ENCODE measurements at places on chromosomes 1 and 21.

DNA sequence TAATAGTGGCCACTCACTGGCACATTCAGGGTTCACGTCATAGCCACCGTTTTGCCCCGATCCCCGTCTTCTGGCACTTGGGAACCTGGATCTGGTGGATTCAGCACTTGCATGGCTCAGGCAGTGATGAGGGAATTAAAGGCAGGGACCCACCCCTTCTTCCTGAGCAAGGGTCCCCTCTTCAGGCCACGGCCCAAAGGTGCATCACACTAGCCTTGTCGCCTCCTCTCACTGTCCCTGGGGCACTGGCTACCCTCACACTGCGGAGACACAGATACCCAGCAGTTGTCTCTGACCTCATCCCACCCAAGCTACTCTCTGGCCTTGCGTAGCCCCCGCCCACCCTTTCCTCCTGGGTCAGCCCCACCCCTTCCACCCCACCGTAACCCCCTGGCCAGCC is 19.9 kb upstream of the LDLRAP1 start:
- DNase-seq, result no peak

DNA sequence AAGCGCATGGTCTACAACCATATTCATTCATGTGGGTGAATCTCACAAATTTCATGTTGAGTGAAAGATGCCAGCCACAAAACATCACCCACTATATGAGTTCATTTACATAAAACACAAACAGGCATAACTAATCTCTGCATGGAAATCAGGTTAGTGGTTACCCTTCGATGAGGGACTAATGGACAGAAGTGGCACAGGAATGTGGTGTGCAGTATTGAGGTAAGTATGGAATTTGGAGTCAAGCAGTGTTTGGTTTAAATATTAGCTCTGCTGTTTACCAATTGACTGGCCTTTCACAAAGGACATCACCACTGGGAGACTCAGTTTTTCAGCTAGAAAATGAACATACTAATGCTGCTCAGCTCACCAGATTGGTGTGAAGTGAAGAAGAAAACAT is 24.2 kb downstream of the CCDC185 start:
- no peak for DNase-seq

- DNase-seq, result no peak
These were observed 578.6 kb downstream of the MATN1 start for GRCh38 chr1:30144831-30145230.

DNA sequence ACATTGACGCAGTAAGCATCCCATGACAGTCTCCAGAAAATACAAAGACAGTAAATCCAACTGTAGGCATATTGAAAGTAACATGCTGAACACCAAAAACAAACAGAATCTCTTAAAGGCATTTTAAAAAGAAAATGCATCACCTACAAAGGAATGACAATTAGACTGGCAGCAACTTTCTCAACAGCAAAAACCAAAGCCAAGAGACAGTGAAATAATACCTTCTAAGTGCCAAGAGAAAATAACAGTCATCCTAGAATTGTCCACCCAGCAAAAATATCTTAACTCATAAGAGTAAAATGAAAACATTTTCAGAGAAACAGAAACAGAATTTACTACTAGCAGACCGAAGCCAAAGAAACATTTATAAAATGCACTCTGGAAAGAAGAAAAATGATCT is 20.0 kb downstream of the CCDC185 start:
- no peak for DNase-seq

DNA sequence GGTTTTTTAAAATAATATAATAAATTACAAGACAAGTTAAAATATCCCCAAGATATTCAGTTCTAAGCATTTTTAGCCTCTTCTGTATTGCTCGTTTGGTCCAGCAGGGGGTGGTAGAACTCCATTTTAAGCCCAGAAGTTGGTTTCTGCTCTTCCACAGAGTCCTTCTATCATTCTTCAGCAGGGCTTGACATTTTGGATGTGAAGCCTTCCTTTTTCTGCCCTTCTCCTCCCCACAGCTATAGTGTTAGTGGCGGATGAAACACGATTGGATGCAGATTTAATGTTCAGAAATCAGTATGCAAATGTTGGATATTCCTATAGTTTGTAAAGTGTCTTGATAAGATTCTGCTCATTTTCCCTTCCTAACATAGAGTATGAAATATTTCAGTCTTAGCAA is 1.4 kb downstream of the NCAM2 start:
- DNase-seq, result peak; percentile 30

DNA sequence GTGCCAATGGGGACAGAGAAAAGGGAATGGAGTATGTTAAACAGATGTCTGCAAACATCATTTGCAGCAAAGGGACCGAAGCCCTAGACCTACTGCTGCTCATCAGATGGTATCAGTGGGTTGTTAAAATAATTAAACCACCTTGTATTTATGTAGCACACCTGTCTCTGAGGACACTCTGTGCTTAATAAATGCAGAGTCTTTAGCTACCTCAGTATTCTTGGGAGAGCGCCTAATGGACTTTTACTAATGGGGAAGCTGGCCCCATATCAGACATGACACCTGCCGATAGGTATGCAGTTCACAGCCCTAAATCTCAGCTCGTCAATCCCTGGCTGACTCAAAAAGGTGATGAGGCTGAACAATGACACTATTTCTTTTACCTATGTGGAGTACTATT is 54.4 kb downstream of the SYT6 start:
- no peak for DNase-seq

GRCh38 chr1:40796939-40797667 is 13.5 kb downstream of the KCNQ4 start:
- no peak for DNase-seq

DNA sequence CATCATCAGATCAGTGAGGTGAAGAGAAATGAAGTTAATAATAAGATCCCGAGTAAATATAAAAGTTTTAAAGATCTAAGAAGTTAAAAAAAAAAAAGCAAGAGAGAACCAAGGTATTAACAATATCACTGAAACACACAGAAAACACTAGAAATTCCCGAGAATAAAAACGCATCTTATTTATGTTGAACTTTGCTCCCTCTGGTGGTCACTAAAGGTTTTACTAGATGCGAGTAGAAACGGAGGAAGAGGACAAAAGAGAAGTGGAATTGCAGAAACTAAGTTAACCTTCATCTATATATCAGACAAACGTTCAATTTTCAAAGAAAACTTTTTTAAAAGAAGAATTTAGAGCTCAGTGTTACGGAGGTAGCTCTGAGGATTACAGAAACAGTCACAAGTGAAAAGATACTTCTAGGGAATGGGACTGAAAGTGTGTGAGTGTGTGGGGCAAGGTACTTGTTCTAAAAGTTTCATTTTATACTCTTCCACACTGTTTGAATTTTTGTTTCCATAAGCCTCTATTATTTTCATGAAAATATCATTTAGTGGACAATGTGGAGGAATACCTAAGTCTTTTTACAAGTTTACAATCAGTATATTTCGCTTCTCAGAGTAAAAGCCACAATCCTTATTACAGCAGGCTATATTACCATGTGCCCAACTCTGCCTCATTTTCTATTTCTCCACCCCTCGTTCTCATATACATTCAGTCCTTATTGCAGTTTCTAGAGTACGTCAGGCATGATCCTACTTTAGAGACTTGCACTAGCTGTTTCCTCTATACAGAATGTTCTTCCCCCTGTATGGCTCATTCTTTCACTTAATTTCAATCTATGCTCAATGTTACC is 19.7 kb downstream of the ACBD6 start:
- no peak for DNase-seq

DNA sequence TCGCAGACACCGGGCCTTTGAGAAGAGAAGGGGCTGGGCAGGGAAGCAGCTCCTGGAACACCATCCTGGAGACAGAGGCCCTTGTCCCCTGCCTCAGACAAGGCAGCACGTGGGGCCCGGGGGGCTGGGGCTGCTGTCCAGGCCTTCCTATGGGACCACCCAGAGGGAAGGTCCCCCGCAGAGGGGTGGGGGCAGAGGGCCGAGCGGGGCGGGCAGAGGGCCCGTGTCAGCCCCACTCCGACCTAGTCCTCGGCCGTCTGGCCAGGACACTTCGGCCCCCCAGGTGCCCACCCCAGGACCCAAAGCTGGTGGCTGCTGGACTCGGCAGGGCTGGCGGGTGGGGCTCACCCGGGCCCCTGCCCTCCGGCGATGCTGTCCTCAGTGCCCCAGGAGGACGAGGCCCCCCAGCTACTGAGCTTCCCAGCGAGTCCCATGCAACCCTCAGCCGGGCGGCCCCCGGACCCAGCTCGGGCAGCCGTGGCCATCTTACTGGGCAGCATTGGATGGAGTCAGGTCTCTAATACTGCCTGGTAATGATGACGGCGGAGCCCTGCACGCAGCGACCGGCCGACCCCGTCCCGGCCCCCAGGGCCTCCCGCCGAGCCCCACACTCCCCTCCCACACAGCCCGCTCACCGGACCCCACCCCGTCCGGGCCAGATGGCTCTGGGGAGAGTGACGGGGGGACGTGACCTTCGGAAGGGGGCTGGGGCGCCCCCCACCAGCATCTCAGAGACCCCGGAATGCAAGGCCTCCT is 6.9 kb upstream of the TTLL10 start:
- DNase-seq, result no peak

DNA sequence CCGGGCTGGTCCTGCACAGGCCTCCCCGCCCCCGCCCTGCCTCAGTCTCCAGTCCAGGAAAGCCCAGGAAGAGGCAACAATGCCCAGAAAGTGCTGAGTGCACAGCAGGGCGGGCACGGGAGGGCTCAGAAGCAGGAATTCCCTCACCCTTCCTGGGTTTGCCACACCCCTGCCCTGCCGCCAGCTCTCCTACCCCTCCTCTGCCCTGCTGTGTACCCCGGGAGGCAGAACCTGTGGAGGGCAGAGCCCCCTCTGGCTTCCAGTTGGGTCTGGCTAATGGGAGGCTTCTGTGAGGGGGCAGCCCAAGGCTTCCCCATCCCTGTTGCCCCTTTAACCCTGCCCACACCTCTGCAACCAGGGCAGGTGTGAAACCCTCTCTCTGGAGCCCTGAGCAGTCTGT is 47.5 kb upstream of the CSF3R start:
- no peak for DNase-seq

- no peak for DNase-seq
These were observed 57.6 kb upstream of the APOBEC4 start for GRCh38 chr1:183710734-183711133.

DNA sequence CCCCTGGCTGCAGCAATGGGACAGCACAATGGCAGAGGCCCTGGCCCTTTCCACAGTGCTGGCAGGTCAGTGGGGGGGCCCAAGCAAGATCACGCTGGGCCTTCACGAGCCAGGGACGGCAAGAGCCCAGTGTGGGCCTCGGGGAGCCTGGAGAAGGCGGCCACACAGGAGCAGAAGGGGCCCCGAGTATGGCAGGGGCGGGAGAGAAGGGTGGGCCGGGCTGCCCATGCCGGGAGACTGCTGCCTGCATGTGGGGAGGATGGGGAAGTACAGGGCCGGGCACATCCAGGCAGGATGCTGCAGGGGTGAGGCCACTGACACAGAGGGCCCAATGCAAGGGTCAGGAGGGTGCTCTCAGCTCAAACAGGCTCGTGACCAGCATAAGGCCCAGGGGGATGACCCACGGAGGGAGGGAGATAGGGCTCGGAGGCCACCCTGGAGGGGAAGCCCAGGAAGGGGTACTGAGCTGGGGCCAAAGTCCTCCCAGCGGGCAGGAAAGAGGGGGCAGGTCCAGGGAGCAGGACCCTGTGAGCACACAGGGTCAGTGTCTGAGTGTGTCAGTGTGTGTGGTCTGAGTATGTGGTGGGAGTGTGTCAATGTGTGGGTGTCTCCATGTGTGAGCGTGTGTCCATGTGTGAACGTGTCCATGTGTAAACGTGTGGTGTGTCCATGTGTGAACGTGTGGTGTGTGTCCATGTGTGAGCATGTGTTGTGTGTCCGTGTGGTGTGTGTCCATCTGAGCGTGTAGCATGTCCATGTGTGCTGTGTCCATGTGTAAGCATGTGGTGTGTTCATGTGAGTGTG is 13.1 kb downstream of the SLC19A1 start:
- no peak for DNase-seq

DNA sequence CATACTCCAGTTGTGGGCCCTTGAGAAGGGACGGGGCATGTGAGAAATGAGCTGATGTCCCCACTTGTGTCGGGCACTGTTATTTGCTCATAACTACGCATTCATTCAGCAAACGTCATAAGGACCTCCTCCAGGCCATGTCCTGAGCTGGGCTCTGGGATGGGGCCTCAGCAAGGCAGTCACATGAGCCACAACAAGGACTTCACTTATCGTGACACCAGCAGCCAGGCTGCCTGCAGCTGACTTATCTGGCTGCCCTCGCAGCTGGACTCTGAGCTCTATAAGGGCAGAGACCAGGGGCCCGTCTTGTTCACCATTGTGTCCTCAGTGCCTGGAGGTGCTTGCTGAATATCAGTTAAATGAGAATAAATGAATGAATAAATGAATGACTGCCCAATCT is 37.5 kb upstream of the GRIK3 start:
- DNase-seq, result no peak

- DNase-seq, result no peak
These were observed 103.4 kb downstream of the CLEC20A start for GRCh38 chr1:178393370-178393769.

- no peak for DNase-seq
These were observed 15.2 kb downstream of the EPHX1 start for GRCh38 chr1:225825078-225825477.

GRCh38 chr1:13763991-13764390 is 64.0 kb downstream of the PRDM2 start:
- DNase-seq, result no peak

DNA sequence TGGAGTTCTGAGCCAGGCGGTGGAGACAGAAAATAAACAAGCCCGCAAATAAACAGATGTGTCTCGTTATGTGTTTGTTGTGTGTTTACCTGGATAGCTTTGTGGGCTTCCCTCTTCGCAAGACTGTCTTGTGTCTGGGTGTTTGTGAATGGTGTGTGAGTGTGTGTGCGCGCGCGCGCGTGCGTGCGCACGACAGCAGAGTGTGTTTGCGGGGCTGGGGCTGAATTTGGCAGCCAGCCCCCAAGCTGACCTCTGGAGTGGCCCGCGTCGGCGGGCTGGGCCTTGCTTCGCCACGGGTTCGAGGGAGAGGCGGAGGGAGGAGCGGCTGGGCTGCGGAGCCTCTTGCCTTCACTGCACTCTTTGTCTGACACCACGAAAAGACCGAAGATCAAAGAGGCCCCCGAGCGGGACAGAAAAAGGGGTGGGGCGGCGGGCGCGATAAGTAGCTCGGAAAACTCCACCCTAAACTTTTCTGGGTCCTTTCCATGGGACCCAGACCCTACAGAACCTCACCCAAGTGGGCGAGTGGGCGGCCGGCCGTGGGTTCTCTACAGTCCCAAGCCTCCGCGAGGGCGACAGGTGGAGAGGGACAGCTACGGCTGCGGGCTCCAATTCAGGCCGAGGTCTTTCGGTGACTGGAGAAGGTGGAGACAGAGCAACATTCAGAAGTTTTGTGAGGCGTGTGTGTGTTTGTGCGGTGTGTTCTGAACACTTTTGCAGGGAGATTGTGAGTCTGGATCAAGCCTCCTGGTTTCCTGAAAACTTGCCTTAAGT is 14.5 kb downstream of the PAX7 start:
- DNase-seq, result no peak

- DNase-seq, result no peak
These were observed 37.8 kb upstream of the GBP5 start for GRCh38 chr1:89310505-89310904.

GRCh38 chr1:182263706-182264105 is 127.9 kb downstream of the GLUL start:
- DNase-seq, result no peak

GRCh38 chr21:16504281-16504680 is 774.5 kb downstream of the USP25 start:
- no peak for DNase-seq
